ENCODE measurements at places on chromosomes 5 and 9.

- peak; percentile 65 for ATAC-seq
Measured at GRCh38 chr5:44536650-44537260, 147.5 kb upstream of the FGF10 start.

DNA sequence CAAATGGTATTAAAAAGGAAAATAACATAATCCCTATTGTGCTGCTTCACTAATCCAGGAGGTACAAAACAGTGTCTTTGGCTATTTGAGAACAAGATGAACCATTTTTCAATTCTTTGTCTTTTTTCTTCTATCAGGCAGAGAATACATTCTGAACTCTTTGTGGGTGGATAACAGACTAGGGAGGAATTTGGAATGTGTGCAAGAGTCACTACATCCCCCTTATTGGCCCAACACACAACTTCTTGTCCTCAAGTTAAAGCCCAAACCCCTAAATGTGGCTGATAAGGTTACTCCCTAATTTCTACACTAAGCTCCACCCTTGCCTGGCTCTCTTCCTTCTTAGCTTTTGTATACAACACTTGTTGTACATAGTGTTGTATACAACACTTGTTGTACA, 342.7 kb upstream of the RFX3 start:
- no peak for ATAC-seq

DNA sequence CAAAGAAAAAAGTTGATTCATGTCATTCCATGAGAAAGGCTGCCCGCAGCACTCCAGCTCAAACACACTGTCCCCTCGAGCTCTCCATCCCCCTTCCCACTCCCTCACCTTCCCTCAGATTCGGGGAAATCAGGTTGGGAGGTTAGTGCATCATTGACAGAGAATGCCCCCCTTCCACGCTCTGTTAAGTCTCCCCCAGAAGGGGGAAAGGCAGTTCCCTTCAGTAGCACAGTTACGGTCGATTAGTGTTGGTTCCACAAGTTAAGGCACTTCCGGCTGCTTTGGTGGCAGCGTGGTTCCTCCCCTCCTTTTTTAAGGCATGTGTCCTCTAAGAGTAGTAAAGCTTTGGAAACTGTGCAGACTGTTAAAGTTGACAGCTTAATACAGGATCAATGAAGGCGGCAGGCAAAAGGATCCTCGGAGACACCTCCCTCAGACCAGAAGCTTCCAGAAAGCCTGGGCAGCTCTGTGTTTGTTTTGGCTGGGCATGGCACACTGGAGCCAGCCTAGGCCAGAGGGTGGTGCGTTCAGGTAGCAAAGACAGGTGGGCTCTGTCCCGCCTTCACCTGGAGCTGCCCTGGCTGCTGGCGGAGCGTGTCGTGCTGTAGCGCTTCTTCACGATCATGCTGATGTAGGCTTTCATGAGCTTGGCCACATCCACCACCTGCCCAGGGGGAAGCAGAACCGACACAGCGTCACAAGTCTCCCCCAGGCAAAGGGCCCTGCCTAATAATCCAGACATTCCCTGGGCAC, 49.5 kb upstream of the RETREG1 start:
- no peak for ATAC-seq

DNA sequence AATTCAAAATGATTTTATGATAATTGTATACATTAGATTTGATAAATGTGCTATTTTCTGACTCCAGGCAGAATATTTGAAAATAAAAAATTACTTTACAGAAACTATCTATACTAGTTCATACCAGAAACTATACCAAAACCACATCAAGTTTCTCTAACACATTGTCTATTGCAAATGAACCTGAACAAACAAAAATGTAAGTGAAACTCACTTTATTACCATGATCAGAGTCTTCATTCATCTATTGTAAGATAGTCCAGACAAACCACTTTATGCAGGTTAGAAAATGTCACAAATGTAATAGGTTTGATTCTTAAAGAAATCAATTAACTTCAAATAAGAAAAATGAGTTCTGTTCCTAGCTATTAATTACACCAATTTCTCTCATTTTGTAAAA, 99.4 kb downstream of the OXCT1 start:
- no peak for ATAC-seq

DNA sequence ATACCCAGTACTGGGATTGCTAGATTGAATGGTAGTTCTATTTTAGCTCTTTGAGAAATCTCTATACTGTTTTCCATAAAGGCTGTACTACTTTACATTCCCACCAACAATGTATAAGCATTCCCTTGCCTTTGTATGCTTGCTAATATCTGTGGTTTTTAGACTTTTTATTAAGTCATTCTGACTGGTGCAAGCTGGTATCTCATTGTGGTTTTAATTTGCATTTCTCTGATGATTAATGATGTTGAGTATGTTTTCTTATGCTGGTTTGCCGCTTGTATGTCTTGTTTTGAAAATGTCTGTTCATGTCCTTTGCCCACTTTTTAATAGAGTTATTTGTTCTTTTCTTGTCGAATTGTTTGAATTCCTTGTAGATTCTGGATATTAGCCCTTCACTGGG, 512.7 kb upstream of the PAPPA start:
- ATAC-seq: peak; percentile 61

GRCh38 chr9:135514342-135515082, 6.7 kb upstream of the LCN1 start:
- ATAC-seq: no peak

DNA sequence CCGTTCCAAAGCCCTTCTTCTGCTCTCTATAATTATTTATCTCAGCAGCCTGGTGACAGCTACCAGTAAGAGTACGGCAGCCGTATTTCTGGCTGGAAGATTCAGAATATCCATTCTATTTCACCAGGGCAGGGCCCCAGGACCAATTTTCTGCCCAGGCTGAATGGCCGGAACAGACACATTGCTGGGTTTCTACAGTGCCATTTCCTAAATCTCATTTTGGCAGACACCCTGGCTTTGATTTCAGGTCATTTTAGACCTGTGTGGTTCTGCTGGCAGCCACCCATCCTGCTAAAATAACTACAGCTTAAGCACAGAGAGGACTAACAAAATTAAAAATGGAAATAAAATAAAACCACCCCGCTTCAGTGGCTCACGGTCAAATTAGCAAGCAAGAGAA, 95.0 kb downstream of the CRB2 start:
- ATAC-seq: peak; percentile 32

GRCh38 chr9:15344191-15344590, 37.2 kb upstream of the TTC39B start:
- ATAC-seq: no peak

GRCh38 chr5:2299388-2300220, 416.9 kb upstream of the IRX4 start:
- no peak for ATAC-seq

GRCh38 chr5:57313716-57314115, 139.9 kb downstream of the GPBP1 start:
- ATAC-seq: no peak

DNA sequence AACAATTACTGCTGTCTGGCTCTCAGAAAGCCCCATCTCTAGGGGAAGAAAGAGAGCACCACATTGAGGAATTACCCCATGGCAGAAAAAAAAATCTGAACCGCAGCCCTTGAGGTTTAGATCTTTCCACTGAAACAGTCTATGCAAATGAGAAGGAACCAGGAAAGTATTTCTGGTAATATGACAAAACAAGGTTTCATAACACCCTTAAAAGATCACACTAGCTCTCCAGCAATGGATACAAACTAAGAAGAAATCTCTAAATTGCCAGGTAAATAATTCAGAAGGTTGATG, 427.1 kb downstream of the PRELID2 start:
- ATAC-seq: no peak

GRCh38 chr9:124388275-124389048, 26.8 kb downstream of the PSMB7 start:
- no peak for ATAC-seq

- ATAC-seq: no peak
Measured at GRCh38 chr5:174376056-174376455, 330.6 kb downstream of the NSG2 start.

- ATAC-seq: no peak
Measured at GRCh38 chr9:9754186-9754585, 858.6 kb downstream of the PTPRD start.

GRCh38 chr5:174243904-174244303, 198.4 kb downstream of the NSG2 start:
- ATAC-seq: no peak

- no peak for ATAC-seq
Measured at GRCh38 chr9:69877852-69878514, 57.4 kb downstream of the CFAP95 start.

GRCh38 chr5:6652025-6652424, 18.8 kb downstream of the SRD5A1 start:
- ATAC-seq: no peak

GRCh38 chr9:114806526-114806900, 674 bp upstream of the TNFSF15 start:
- ATAC-seq: no peak

GRCh38 chr5:135829179-135829578, 5.3 kb upstream of the SLC25A48 start:
- ATAC-seq: no peak

GRCh38 chr5:154078272-154078671, 39.5 kb downstream of the MFAP3 start:
- peak; percentile 18 for ATAC-seq

DNA sequence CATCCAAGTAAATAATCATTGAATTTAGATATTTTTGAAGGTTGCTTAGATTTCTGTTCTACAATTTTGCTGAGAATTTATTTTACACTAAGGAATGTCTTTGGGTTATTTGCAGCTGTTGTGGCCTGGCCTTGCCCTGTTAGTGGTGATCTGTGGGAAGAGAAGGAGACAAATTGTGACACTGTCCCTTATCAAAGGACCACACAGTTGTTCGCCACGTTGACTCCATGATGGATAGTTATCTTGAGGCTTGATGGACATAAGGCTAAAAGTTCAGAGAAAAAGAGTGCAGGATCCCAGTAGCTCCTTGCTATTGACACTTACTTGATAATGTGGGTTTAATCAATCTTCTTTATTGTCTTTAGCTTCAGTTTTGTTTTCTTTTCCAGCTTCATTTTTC, 186.6 kb upstream of the MEF2C start:
- ATAC-seq: no peak

DNA sequence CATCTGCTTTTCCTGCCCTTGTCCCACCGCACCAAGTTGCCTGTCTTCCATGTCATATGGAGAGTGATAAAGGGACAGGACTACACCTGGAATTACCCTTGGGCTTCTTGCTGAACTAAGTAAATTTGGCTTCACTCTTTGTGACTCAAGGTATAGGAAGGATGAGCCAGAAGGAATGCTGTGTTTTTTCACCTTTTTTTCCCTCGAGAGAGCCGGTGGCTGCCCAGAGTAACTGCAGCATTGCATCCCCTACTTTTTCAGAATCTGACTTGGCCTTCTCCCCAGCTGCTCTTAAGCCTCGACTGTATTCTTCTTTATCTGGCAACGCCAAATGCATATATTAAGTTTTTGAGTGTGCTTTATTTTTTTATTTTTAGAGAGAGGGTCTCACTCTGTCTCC, 38.4 kb downstream of the RCL1 start:
- ATAC-seq: no peak

- ATAC-seq: no peak
Measured at GRCh38 chr5:108451269-108451668, 69.4 kb upstream of the FBXL17 start.

- peak; percentile 50 for ATAC-seq
Measured at GRCh38 chr9:116697362-116697761, 10.3 kb downstream of the TRIM32 start.

DNA sequence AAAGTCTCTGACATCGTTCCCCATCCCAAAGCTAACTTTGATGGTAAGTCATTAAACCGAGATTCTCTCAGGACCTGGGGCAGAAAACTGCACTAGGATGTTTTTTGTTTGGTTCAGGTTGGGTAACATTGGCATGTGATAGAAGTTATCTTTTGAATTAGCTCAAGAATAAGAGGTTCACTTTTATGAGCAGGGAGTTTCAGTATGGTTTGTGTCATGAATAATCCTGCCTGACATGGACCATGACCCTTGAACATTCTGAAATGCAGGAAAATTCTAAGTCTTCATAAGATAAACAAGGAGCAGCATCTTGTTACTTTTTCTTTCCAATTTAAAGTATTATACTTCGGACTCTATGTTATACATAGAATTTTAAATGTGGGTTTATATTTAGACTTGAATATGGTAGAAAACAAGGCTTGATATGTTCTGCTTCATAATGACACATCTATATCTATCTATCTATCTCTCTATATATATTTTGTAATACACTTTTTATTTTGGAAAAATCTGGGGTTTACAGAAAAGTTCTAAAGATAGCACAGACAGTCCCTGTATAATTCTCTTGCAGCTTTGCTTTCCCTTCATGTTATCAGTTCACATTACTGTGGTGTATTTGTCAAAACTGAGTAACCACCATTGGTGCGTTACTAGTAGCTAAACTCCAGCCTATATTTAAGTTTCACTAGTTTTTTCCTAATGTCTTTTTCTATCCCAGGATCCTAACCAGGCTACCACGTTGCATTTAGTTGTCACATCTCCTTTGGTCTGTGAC, 102.7 kb upstream of the TAF11L2 start:
- no peak for ATAC-seq

- ATAC-seq: peak; percentile 76
Measured at GRCh38 chr5:158979749-158980521, 119.8 kb downstream of the EBF1 start.

DNA sequence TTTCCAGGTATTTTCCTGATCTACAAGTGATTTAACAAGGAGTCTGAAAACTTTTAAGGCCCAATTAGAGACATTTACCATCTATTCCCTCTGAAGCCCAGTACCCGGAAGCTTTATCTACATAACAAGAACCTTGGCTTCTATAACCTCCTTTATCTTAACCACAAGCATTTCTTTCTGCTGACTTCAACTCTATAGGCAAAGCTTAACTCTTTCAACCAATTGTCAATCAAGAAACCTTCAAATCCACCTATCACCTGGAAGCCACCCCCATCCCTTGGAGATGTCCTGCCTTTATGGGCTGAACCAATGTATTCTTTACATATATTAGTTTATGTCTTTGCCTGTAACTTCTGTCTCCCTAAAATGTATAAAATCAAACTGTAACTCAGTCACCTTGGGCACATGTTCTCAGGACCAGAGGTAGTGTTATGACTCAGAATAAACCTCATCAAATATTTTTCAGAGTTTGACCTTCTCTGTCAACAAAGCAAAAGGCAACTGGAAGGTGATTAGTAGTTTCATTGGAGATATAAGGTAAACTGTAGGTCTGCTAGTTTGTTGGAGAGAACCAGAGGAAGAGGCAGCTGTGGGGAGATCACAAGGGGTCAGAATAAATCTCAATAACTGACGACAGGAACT, 13.0 kb upstream of the RIMOC1 start:
- ATAC-seq: no peak

- ATAC-seq: peak; percentile 25
Measured at GRCh38 chr9:33921967-33922895, 105.3 kb downstream of the UBE2R2 start.

DNA sequence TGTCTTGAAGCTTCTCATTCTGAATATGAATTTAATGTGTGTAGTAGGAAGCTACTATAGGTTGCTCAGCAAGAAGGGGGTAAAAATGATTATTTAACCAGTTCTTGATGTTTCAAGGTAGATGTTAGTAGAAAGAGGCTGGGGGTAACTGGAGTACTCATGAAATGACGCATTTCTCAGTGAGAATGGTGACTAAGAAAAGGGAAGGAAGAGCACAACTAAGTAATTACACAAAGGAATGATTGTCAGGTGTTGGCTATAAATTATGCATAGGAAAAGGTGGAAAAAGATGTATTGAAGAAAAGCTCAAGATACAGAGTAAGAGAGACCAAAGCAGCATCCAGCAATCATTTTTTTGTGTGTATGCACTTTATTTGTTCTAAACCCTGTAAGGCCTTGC, 1.4 kb upstream of the PSIP1 start:
- no peak for ATAC-seq

GRCh38 chr9:21502586-21502985, 20.5 kb upstream of the IFNE start:
- no peak for ATAC-seq

GRCh38 chr9:137880976-137881530, 3.5 kb downstream of the CACNA1B start:
- no peak for ATAC-seq

All from motor neuron (in vitro differentiated cells).